IMR-90 (cell line): ENCODE measurements at places on chromosomes 2 and 18. TPM values are rescaled to one million over a fixed set of nuclear protein-coding genes. Genes with fewer than 3 reads are reported as not detected.

Gene GREB1L
- 0.01 and 0.02 TPM in 2 replicates for polyA plus RNA-seq

Gene SLC25A12
- polyA plus RNA-seq, result 13.9 and 16.3 TPM in 2 replicates

Gene LCT
- not detected in 2 replicates for polyA plus RNA-seq

DNA sequence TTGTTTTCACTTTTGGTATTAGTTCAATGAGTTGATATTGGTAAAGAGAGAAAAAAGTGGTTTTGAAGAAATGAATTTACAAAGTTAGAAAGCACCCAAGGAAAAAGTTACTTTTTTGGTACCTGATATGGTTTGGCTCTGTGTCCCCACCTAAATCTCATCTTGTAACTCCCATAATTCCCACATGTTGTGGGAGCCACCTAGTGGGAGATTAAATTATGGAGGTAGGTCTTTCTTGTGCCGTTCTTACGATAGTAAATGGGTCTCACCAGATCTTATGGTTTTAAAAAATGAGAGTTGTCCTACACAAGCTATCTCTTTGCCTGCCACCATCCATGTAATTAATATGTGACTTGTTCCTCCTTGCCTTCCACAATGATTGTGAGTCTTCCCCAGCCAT, 965.6 kb upstream of the NRXN1 start:
- no peak for DNase-seq

GRCh38 chr2:230872968-230873660, 8.4 kb downstream of the ITM2C start:
- DNase-seq, result no peak

- no peak for DNase-seq
Observed at GRCh38 chr18:47251289-47252120, at the start of gene SKOR2. SKOR2 (minus strand) TSS chr18:47251660; CDS start chr18:47249183, 2,477 bp downstream.

DNA sequence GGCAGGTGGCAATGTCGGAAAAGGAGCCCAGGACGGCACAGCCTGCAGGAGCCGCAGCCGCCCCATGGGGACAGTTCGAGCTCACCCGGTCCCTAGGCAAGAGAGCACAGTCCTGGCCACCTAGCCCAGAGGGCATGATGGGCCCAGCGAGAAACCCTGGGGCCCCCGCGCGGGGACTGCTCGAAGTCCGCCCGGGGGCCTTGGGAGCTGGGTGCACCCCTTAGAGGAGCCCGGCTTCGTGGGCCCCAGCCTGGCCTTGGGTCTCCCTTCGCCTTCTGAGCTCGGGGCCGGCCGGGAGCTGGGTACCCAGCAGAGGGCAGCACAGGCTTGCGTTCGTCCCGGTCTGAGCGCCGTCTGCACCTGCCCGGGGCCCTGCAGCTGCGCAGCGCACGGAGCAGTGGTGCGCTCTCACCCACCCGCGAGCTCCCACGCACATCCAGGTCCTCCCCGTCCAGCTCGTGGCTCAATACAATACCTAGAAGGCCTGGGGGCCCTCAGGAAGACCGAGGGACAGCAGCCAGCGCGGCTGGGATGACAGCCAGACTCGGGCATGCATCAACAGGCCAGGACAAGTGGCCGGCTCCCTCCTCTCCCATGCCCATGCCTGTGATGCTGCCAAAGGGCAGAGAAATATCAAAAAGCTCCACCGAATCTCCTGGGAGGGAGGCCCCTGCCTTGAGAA, 96.2 kb upstream of the ZNF532 start:
- peak; percentile 48 for DNase-seq

GRCh38 chr2:195934484-195934883, 134.2 kb downstream of the DNAH7 start:
- no peak for DNase-seq
